ENCODE measurements at places on chromosomes 3 and 15.

DNA sequence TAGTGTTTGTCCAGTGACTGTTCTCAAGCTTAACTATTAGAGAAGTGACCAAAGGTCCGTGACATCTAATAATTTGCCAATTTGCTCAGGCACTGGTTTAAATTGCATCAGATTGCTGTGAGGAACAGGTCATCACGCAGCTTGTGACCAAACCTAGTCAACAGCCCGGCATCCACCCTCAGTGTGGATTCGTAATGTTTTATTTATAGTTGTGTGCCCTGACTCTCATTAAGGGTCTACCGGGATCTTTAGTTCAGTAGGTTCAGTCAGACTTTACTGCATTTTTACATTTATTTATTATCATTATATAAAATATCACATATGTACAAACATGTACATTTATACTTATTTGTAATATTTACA lies 46.4 kb upstream of the PGPEP1L start:
- DNase-seq = no peak

DNA sequence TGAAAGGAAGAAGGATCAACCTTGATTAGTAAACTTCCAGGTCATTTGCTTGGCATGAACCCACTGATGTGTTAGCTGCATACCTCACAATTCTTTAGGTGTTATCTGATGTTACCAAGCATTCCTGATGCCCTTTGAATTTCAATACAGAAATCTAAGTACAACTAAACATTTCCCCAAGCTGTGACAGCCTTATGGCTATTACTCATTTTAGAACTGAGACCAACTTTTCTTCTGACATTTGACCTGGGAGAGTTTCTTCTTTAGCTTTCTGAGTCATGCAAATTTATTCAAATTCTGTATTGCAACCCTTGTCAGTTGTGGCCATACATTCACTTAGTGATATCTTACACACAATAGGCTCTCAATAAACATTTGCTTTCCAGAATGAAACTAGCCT lies 124.3 kb downstream of the TIGIT start:
- no peak for DNase-seq

- DNase-seq = no peak
Measured at GRCh38 chr3:142057331-142057725, 92.0 kb downstream of the TFDP2 start.

DNA sequence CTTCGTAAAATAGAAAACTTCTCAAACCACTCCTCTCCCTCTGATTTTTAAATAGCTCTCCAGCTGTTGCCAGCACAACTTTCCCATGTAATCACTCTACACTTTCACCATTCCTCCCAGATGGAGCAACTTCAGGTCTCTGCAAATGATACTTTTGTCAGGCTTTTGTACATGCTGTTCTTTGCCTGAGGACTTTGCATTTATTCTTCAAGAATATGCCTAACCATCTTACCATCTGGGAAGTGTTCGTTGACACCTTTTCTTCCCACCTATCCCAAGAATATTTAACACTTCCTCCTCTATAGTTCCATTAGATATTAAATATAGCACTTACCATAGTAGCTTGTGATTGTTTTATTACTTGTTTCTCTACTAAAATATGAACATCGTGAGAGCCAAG lies 703.7 kb downstream of the CADM2 start:
- DNase-seq = no peak

- no peak for DNase-seq
Measured at GRCh38 chr15:95432878-95433405, 897.6 kb upstream of the NR2F2 start.

DNA sequence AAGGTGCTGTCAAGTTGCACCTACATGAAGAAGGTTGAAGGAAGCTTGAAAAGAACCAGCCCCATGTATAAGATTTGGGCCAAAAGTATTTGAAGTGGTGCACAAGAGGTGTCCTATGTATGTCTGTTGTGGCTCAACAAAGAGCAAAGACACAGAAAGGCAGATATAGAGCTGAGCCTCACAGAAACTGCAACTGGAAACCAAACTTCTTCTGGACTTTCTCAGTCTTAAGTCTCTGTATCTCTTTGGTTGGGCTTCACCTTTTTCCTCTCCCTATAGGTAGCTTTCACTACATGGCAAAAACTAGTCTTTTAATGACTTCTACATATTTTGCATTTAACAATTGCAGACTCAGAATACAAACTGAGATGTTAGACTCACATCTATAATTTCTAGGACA lies 8.8 kb upstream of the CMC1 start:
- no peak for DNase-seq

Measured in stimulated activated CD4-positive, alpha-beta T cell treated with anti-CD3 and anti-CD28 coated beads, Interleukin-15, amount 100 ng/mL, for 48 hours (primary cell).